Osteocyte (in vitro differentiated cells): ENCODE measurements at places on chromosomes 16 and 17. TPM values are rescaled to one million over a fixed set of nuclear protein-coding genes. Genes with fewer than 3 reads are reported as not detected.
A peak's percentile ranks its signal among the peaks of the same experiment; 100 is the strongest.

GRCh38 chr16:28981517-28981916 lies 3.3 kb upstream of the LAT start:
- no peaks in the 10 kb centered on the region for H3K27me3 ChIP-seq
- DNase-seq = no peak
- H3K4me3 ChIP-seq = no peak overlapping the region

KRTAP16-1 gene
- total RNA-seq = not detected in 2 replicates

DNA sequence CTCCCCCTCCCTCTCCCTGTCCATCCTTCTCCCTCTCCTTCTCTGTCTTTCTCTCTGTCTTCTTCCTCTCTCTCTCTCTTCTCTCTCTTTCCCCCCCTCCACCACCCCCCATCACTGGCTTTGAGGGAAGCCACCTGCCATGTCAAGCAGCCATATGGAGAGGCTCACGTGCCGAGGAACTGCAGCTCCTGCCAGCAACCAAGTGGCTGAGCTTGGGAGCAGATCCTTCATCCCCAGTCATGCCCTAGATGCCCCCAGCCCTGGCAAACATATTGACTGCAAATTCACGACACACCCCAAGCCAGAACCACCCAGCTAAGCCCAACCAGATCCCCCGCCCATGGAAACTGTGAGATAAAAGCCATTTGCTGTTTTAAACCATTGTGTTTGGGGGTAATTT lies 40.9 kb upstream of the RBFOX3 start:
- no peak overlapping the region for H3K27ac ChIP-seq
- H3K4me3 ChIP-seq = no peak overlapping the region
- no peaks in the 10 kb centered on the region for H3K4me1 ChIP-seq
- peak; percentile 67 for DNase-seq

TMEM220 gene
- total RNA-seq = 6.8 and 8.1 TPM in 2 replicates

GRCh38 chr16:75326333-75326732 lies 74.9 kb upstream of the BCAR1 start:
- no peak overlapping the region for H3K27ac ChIP-seq
- H3K4me3 ChIP-seq = no peak overlapping the region
- H3K27me3 ChIP-seq = no peaks in the 10 kb centered on the region
- DNase-seq = no peak

CCDC200 gene
- not detected in 2 replicates for total RNA-seq

DNA sequence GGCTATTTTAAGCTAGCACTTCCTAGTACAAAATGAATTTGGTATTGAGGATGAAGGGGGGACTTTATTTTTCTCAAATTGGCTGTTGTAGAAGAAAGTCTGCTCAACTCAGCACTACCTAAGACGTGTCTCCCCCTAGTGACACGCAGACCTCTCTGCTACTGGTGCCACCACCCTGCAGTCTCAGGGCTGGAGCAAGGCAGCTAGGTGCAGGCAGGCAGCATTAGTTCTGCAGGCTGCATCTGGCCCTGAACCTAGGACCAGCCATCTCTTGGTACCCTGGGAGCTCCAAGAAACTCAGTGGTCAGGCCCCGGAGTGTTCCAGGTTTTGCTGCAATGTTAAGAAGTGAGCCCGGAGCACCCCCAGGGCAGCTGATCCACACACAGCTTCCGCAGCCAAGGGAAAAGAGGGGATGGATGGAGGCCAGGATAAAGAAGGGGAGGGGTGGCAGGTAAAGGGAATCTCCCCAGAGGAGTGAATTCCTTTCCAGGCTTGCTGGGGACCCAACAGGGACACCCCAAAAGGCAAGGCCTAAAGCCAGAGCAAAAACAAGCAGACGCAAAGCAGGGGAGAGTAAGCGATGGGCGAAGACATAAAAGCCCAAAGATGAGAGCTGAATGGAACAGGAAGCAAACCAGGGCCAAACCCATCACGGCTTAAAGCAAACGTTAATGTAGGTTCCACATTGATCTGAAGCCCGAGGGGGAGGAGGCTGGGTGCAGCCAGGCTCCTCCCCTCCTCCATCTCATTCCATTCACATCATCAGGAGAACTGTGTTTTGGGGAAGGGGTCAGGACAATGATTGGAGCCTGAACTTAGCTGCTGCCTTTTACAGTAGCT lies 200.5 kb downstream of the ZFHX3 start:
- peaks cover 9% of the 10 kb centered on the region for H3K36me3 ChIP-seq
- peak overlapping the region; percentile 10 for H3K4me3 ChIP-seq

CD300LG gene
- total RNA-seq = not detected in 2 replicates

RHBDL3 gene
- total RNA-seq = 0.11 TPM in 1 of 2 replicates, not detected in the other

CDK3 gene
- 8.3 and 9.6 TPM in 2 replicates for total RNA-seq

GRCh38 chr17:73624496-73624988 lies 19.7 kb downstream of the SDK2 start:
- DNase-seq = no peak
- no peaks in the 10 kb centered on the region for H3K27me3 ChIP-seq
- peaks cover 8% of the 10 kb centered on the region for H3K4me1 ChIP-seq
- no peak overlapping the region for H3K4me3 ChIP-seq

DNA sequence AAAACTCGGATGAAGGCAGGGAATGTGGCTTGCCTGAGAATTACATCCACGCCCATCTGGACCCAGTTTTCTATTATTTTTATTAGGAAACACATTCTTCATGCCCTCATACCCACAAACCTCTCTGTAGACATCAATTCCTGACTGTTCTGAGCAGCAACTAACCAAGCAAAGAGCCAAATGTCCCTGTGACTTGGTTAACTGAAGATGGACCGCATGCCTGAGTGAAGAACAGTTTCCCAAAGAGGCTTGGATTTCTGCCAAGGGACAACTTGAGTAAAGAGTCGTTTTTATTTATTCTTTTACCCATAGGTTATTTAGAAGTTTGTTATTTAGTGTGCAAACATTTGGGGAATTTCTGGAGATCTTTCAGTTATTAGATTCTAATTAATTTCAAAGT lies 259.8 kb downstream of the GRIN2A start:
- H3K4me1 ChIP-seq = no peaks in the 10 kb centered on the region
- H3K27me3 ChIP-seq = no peaks in the 10 kb centered on the region
- no peak for DNase-seq
- no peaks in the 10 kb centered on the region for H3K36me3 ChIP-seq

GRCh38 chr17:72092710-72093322 lies 28.0 kb upstream of the SOX9 start:
- no peak overlapping the region for H3K27ac ChIP-seq
- no peaks in the 10 kb centered on the region for H3K4me1 ChIP-seq
- DNase-seq = no peak
- no peak overlapping the region for H3K4me3 ChIP-seq

NHLRC4 gene
- 0.57 and 1.7 TPM in 2 replicates for total RNA-seq

NACA2 gene
- total RNA-seq = not detected in 2 replicates

GRCh38 chr17:72952641-72953315 lies 139.7 kb downstream of the SLC39A11 start:
- H3K4me3 ChIP-seq = no peak overlapping the region
- DNase-seq = no peak
- H3K4me1 ChIP-seq = peaks cover 31% of the 10 kb centered on the region
- no peaks in the 10 kb centered on the region for H3K27me3 ChIP-seq

DNA sequence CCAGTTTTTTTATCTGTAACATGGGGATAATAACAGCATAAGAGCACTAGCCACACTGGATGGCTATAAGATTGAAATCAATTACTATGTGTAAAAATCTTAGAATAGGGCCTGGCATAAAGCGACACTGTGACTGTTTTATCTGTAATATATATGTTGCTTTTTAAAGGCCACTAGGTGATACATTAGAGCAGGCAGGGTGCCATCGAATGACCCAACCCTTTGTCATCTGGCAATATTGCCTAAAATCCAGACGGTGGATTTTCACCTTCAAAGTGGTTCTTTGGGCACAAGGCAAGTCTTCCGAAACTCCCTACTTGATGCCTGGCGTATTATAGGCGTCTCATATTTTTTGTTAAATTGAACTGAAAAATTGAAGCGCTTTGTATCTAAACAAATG lies 69.1 kb downstream of the PRKCA start:
- peaks cover 41% of the 10 kb centered on the region for H3K4me1 ChIP-seq
- DNase-seq = no peak
- H3K27ac ChIP-seq = no peak overlapping the region
- no peak overlapping the region for H3K4me3 ChIP-seq
- no peaks in the 10 kb centered on the region for H3K27me3 ChIP-seq

CD2BP2 gene
- total RNA-seq = 65.1 and 67.4 TPM in 2 replicates

DNA sequence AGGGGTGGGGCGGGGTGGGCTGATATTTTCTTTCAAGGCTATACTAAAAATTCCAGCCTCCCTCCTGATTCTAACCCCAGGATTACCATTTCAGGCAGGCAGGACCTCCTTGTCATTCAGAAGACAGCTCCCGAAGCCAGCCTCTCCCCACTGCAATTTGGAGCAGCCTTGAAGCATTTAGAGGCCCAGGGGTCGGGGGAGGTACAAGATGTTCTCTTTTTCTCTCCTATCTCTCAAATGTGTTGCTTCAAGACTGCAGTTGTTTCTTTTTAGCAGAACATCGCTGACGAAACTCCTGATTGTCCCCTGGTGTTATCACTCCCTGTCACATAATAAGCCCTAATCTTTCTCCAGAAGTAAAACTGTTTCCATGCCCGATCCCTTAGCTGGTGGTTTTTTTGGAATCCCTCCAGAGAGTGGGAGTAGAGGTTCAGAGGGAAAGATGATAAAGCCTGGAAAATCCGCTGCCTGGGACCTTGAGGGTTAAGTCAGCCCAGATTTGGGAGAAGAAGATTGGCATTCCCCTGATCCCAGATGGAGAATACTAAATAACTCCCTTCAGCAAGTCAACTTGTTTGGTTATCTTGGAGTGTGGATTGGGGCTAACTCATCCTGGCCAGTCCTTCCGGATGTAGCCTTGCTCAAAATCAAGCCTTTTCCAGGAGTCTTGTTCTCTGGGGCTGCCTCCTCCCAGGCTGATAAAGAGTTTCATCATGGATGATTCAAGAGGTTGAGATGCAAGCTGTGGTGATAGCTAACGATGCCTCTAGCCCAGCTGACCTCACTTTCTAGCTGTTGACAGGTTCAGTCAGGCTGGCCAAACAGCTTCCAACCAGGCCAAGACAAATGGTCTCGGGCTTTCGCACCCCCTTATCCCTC lies 71.3 kb downstream of the SOX9 start:
- no peak overlapping the region for H3K4me3 ChIP-seq
- peaks cover 2% of the 10 kb centered on the region for H3K27me3 ChIP-seq
- H3K36me3 ChIP-seq = no peaks in the 10 kb centered on the region
- no peak for DNase-seq
- H3K4me1 ChIP-seq = no peaks in the 10 kb centered on the region

GLP2R gene
- 2.0 and 3.2 TPM in 2 replicates for total RNA-seq

MYO15A gene
- total RNA-seq = 0.21 and 0.37 TPM in 2 replicates

PIMREG gene
- 8.0 and 8.9 TPM in 2 replicates for total RNA-seq

GRCh38 chr17:45388604-45389325 lies 43.9 kb downstream of the ARHGAP27 start:
- H3K36me3 ChIP-seq = peaks cover 2% of the 10 kb centered on the region
- H3K4me3 ChIP-seq = no peak overlapping the region
- no peak for DNase-seq
- peak overlapping the region; percentile 29 for H3K27ac ChIP-seq
- H3K4me1 ChIP-seq = peaks cover 17% of the 10 kb centered on the region
- H3K27me3 ChIP-seq = peaks cover 20% of the 10 kb centered on the region

DNA sequence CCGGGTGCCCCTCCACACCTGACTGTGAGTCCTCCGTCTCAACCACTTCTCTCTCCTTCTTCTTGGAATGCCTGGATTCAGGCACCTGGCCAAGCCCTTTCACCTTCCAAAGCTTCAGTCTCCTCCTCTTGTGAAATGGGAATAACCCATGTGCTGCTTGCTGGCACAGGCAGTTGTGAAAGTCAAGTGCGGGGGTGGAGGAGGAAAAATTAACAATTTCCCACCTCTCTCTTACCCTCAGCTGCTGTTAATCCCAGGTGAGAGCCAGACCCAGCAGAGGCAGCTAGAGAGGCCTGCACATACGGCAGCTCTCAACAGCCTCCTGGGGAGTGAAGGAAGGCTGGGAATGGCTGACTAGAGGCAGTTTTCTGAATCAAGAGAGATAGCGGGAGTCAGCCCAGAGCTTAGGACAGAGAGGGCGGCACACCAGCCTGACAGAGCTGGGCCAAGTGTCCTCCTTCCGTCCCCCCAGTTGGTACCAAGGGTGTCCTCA lies 77.9 kb upstream of the LGALS9 start:
- no peak overlapping the region for H3K27ac ChIP-seq
- no peaks in the 10 kb centered on the region for H3K27me3 ChIP-seq
- no peak overlapping the region for H3K4me3 ChIP-seq
- no peak for DNase-seq
- peaks cover 43% of the 10 kb centered on the region for H3K4me1 ChIP-seq
- peaks cover 17% of the 10 kb centered on the region for H3K36me3 ChIP-seq

GRCh38 chr17:30906101-30906911 lies at the start of gene TEFM:
Gene TEFM, minus strand, starts transcription at chr17:30906238. Its CDS starts 40 bp downstream, at chr17:30906198.
- peak; percentile 96 for DNase-seq
- H3K27ac ChIP-seq = peak within 1 kb of the TSS; percentile 96
- peaks cover 16% of the 10 kb centered on the region for H3K36me3 ChIP-seq

NPTX1 gene
- total RNA-seq = 2.8 and 3.8 TPM in 2 replicates

DNA sequence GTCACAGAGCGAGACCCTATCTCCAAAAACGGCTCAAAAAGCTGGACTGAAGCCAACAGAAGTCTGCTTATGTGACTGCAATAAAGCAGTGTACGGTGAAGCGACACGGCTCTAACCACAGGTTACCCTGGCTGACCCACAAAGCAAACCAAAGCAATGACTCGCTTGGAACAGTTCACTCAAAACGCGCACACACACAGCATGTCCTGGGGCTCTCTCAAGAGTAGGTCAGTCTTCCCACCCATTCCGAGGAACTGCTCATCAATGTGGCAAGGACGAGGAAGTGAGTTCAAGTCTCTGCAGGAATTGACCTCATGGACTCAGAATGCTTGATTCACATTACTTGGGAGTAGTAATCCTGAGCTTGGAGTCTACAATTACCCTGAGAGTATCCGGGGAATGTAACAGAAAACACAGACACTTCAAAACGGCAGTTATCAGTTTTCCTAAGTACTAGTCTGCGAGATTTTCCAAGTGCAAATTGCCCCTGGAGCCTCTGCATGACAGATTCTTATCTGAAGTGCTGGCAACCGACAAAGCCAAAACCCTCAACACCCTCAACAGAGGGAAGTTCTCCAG lies 25.4 kb downstream of the PELP1 start:
- H3K4me1 ChIP-seq = peaks cover 24% of the 10 kb centered on the region
- H3K27me3 ChIP-seq = no peaks in the 10 kb centered on the region
- DNase-seq = no peak

DNA sequence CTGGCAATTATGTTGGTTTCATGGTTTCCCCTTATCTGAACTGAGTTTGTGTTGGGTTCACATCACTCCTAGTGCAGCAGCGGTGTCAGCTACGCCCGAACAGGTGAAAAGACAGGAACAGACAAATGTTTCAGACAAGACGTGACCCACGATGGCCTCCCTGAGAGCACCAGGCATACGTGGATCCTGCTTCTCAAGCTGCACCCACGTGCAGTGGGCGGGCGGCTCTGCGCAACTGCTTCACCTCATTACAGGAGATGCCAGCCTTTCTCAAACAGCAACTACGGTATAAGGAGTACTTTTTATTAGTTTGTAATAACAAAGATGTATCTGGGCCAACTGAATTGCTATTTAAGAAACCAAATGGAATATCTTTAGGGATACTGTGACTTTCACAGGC lies 32.8 kb upstream of the SLC38A8 start:
- H3K4me1 ChIP-seq = no peaks in the 10 kb centered on the region
- no peaks in the 10 kb centered on the region for H3K27me3 ChIP-seq
- no peak overlapping the region for H3K27ac ChIP-seq
- H3K36me3 ChIP-seq = peaks cover 62% of the 10 kb centered on the region
- DNase-seq = no peak
- H3K4me3 ChIP-seq = no peak overlapping the region

- no peak for DNase-seq
- H3K4me1 ChIP-seq = no peaks in the 10 kb centered on the region
- H3K4me3 ChIP-seq = no peak overlapping the region
- no peak overlapping the region for H3K27ac ChIP-seq
- H3K36me3 ChIP-seq = no peaks in the 10 kb centered on the region
Observed at GRCh38 chr16:51407199-51407598, 256.1 kb upstream of the SALL1 start.
